ENCODE measurements at places on chromosomes 7 and 10.

DNA sequence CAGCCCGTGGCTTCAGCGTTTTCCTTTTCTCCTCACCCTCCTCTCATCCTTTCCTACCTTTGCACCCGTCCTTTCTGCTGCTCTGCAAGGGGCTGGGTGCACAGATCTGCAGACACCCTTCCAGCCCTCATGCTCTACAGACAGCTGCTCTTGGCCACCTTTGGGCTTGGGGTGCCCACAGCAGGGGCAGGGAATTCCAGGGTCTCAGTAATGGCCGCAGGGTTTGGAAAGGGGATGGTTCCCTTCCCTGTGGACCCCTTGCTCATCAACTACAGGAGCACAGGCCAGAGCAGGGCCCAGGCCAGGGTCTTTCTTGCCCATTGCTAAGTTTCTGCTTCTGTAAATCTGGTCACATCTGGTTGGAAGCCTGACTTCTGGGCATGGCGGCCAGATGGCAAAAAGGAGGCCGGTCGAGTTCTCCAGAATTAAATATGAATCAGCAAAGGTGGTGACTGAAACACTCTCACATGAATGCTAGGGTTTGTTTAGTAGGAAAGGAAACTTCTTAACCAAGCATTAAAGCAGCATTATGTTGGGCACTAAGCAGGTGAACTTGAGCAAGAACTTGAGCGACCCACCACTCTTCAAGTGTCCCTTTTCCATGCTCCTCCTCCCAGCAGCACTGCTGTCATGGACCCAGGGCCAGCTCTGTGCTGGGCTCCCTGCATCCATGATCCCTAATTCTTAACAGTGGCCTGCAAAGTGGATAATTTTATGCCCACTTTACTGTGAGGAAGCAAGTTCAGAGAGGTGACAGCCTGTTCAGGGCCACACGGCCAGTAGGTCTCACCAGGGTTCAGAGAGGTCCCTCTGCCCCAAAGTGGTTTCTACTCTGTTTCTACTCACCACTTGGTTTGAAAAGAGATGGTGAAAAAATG lies 1.5 kb downstream of the ECHDC3 start:
- DNase-seq: no peak

- no peak for DNase-seq
Measured at GRCh38 chr7:73463966-73464365, 30.4 kb downstream of the FZD9 start.

GRCh38 chr7:120941064-120941463 lies 9.5 kb upstream of the ING3 start:
- no peak for DNase-seq

GRCh38 chr10:74755273-74755672 lies 71.1 kb upstream of the KAT6B start:
- DNase-seq: no peak

GRCh38 chr7:5214641-5215040 lies 24.6 kb downstream of the WIPI2 start:
- DNase-seq: no peak

DNA sequence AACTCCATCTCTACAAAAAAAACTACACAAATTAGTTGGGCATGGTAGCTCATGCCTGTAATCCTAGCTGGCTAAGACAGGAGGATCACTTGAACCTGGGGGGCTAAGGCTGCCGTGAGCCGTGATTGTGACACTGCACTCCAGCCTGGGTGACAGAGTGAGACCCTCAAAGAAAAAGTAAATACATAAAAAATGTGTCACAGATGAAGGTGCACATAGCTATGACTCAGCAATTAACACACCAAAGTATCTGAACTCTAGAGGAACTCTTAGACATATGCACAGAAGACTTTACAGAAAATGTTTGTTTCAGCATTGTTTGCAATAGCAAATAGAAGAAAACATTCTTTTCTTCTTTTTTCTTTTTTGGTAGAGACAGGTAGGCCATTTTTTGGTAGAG lies 8.3 kb downstream of the C10orf62 start:
- no peak for DNase-seq

GRCh38 chr7:120055300-120055699 lies 217.7 kb upstream of the KCND2 start:
- DNase-seq: no peak

DNA sequence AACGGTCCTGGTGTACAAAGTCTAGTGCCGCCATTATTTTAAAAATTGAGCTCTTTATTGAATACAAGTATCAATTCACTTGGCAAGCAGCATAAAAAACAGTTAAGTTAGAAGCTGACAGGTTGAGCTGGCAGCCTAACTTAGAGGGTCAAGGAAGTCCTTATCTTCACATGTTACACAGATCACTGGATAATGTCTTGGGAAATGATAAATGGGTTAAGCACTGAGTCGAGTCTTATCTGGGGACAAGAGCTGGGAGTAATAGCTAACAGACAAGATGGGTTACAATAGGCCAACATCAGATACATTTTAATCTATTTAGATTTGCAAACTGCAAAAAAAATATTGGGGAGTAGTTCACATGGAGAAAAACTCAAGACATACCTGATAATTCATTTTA lies 34.2 kb downstream of the SLC18A2 start:
- no peak for DNase-seq

- peak; percentile 36 for DNase-seq
Measured at GRCh38 chr10:80203835-80204676, 1.3 kb downstream of the ANXA11 start.

DNA sequence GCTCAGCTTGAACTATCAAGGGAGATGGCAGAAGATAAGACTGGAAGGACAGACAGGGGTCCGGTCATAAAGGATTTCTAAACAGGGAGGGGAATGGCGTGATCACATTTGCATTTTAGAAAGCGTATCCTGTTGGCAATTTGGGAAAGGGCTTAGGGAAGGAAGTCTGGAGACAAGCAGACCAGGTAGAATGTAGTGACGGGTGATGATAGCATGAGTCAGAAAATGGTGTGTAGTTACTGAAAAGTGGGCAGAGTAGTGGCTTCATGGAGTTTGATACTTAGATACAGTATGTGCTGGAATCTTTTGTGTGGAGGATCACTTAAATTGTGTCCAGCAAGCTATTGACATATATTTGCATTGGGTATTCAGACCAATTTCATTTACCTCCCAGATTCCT lies 61.2 kb downstream of the LRGUK start:
- DNase-seq: no peak

DNA sequence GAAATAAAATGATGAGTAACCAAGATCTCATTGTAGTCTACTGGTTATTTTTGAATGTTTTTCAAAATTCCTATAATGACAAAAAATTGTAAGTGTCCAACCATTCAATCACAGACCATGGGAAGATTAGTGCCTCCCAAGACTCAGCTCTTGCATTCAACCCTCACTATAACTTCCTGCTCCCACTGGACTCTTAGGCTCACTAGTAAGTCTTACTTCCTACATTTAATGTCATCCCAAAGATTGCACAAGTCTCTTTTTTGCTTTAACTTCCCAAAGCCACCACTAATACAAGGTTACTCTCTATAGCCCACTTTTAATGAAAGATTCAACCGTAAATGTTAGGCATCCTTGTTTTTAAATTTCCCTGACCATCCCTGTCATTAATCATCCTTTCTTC lies 111.9 kb upstream of the NRBF2 start:
- DNase-seq: no peak

DNA sequence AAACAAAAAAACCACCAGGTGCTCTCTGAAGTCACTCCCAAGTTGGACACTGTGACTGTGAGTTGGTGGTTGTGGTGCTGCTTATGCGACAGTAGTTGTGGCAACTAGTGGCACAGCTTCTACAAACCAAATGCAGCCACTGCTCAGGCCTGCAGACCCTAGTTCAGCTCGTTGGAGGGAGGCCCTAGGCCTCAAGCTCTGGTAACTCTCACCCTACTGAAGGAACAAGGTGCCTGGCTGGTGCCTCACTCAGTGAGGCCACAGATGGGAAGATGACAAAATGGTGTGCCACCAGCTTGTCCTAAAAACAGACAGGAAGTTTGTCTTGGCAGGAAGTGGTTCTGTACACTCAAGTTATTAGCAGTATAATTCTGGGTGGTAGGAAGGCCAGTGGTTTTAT lies 45.3 kb upstream of the RAPGEF5 start:
- no peak for DNase-seq

Measured in GM20000 (cell line).